Articular chondrocyte of knee joint (primary cell): ENCODE measurements at places on chromosomes 1 and 21. TPM values are rescaled to one million over a fixed set of nuclear protein-coding genes. Genes with fewer than 3 reads are reported as not detected.

The GREM2 gene
- 0.39 and 5.1 TPM in 2 replicates for total RNA-seq

The SPRR2B gene
- not detected in 2 replicates for total RNA-seq

The OSCP1 gene
- 13.3 and 17.1 TPM in 2 replicates for total RNA-seq

The TMEM200B gene
- 13.4 and 13.7 TPM in 2 replicates for total RNA-seq

The FABP3 gene
- 32.3 and 40.8 TPM in 2 replicates for total RNA-seq

The MRPL20 gene
- total RNA-seq, result 96.8 and 105 TPM in 2 replicates

The RGS13 gene
- total RNA-seq, result not detected in 2 replicates

The SHCBP1L gene
- 0.11 and 0.13 TPM in 2 replicates for total RNA-seq

The NOC2L gene
- total RNA-seq, result 47.2 and 47.3 TPM in 2 replicates

The DTL gene
- 3.9 and 8.6 TPM in 2 replicates for total RNA-seq

The OLFML2B gene
- 21.6 and 32.4 TPM in 2 replicates for total RNA-seq

The MAEL gene
- not detected in 2 replicates for total RNA-seq

The TUT4 gene
- 41.8 and 57.6 TPM in 2 replicates for total RNA-seq

The FBXO44 gene
- total RNA-seq, result 8.5 and 10.2 TPM in 2 replicates

The BRDT gene
- not detected in 2 replicates for total RNA-seq

The SPATA46 gene
- total RNA-seq, result not detected in 2 replicates

The PPM1J gene
- 0.65 and 0.78 TPM in 2 replicates for total RNA-seq

The UTS2 gene
- total RNA-seq, result 0.11 TPM in 1 of 2 replicates, not detected in the other

The ETV3 gene
- total RNA-seq, result 18.0 and 18.4 TPM in 2 replicates

The CFHR5 gene
- not detected in 2 replicates for total RNA-seq

The PMVK gene
- 8.4 and 9.5 TPM in 2 replicates for total RNA-seq

The SH2D1B gene
- total RNA-seq, result 0.11 TPM in 1 of 2 replicates, not detected in the other

The PPP1R8 gene
- total RNA-seq, result 33.1 and 33.2 TPM in 2 replicates

The FAM167B gene
- 1.8 and 3.0 TPM in 2 replicates for total RNA-seq

The BSND gene
- not detected in 2 replicates for total RNA-seq

The PM20D1 gene
- 0.11 TPM in 1 of 2 replicates, not detected in the other for total RNA-seq

The CD1B gene
- total RNA-seq, result not detected in 2 replicates

The GLIS1 gene
- total RNA-seq, result 2.9 and 3.8 TPM in 2 replicates

The LINGO4 gene
- not detected in 2 replicates for total RNA-seq

The SELE gene
- total RNA-seq, result not detected in 2 replicates

The CLCN6 gene
- total RNA-seq, result 11.0 and 17.6 TPM in 2 replicates

The ZSWIM5 gene
- 0.26 and 0.86 TPM in 2 replicates for total RNA-seq

The LAMB3 gene
- total RNA-seq, result 10.9 and 12.2 TPM in 2 replicates

The SLC19A1 gene
- total RNA-seq, result 3.0 and 3.1 TPM in 2 replicates

The EXTL1 gene
- 0.26 and 1.3 TPM in 2 replicates for total RNA-seq

The NBPF4 gene
- 0.11 TPM in 1 of 2 replicates, not detected in the other for total RNA-seq

The CFAP107 gene
- total RNA-seq, result not detected in 2 replicates

The SYTL1 gene
- total RNA-seq, result 0.13 and 0.22 TPM in 2 replicates

The ERG gene
- 74.6 and 102 TPM in 2 replicates for total RNA-seq

The SLC25A44 gene
- 11.0 and 15.3 TPM in 2 replicates for total RNA-seq

The DPH2 gene
- total RNA-seq, result 9.7 and 10.6 TPM in 2 replicates

The RHBDL2 gene
- 0.91 and 3.8 TPM in 2 replicates for total RNA-seq

The ZFYVE9 gene
- 35.9 and 48.6 TPM in 2 replicates for total RNA-seq

The POGK gene
- 27.6 and 31.1 TPM in 2 replicates for total RNA-seq

The SEMA4A gene
- 2.5 and 2.9 TPM in 2 replicates for total RNA-seq

The CDC20 gene
- 26.4 and 30.5 TPM in 2 replicates for total RNA-seq

The ZNF683 gene
- total RNA-seq, result not detected in 2 replicates

The SIPA1L2 gene
- total RNA-seq, result 26.3 and 42.7 TPM in 2 replicates

The OR2L2 gene
- total RNA-seq, result under 0.01 TPM in 2 replicates
